ENCODE measurements at places on chromosomes 6 and 20.

DNA sequence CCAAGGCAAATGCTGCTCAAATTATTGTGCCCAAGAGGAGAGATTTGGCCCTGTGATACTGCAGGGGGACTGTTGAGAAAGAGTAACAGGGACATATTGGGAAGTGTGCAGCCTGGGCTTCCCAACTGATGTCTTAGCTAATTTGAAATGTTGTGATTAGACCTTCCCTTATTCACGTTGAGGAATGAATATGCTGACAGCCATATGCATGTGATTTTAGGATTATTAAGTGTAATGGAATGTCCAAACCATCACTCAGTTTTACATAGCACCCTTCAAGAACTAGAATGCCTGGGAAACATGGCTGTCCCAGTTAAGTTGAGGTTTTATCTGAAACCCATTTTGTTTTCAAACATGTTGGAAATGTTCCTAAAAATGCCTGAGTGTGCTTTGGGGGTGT is 81.4 kb downstream of the CARMIL1 start:
- DNase-seq, result no peak

DNA sequence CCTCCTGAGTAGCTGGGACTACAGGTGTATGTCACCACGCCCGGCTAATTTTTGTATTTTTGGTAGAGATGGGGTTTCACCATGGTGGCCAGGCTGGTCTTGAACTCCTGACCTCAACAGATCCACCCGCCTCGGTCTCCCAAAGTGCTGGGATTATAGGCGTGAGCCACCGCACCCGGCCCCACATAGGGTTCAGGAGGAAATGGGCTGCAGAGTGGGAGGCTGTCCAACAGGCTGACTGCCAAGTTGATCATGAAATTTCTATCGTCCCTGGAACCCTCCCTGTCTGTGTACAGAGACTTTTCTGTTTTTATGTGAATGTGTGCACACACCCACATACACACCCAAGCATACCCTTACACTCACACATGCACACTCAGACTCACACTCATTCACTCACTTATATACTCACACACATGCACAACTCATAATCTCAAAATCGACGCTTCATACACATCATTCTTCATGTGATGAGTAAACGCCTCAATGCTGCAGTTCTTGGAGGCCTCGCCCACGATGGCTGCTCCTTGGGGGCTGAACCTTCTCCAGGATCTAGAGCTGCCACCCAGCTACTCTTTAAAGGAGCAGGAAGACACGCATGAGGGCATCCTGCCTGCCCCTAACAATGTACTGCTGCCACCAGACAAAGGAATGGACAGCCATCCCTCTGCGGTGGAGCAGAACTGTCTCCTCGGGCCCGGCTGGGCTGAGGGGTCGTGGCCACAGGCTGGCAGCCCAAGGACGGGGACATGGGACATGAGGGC is 35.6 kb downstream of the SUN5 start:
- DNase-seq, result peak; percentile 57

- DNase-seq, result no peak
These were observed 48.7 kb upstream of the RSPO3 start for GRCh38 chr6:127069659-127070279.

- no peak for DNase-seq
These were observed 333.8 kb downstream of the TFAP2A start for GRCh38 chr6:10081075-10081474.

DNA sequence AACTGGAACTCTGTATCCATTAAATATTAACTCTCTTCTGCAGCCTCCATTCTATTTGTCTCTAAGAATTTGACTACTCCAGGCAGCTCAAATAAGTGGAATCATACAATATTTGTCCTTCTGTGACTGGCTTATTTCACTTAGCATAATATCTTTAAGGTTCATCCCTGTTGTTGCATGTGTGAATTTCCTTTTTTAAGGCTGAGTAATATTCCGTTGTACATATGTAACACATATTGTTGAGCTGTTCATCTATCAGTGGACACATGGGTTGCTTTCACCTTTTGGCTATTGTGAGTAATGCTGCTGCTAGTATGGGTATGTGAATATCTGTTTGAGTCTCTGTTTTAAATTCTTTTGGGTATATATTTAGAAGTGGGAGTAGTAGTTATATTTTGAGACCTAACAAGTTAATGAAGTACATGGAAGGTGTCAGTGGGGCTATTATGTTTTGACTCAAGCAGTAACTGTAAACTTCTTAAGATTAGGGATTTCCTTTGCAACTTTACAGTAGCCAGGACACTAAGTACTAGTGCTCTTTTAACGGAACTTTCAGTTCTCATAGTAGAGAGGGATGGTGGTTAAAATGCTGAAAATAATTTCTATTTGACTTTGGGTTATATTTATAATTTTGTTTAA is 29.7 kb upstream of the TMEM217 start:
- DNase-seq, result no peak

DNA sequence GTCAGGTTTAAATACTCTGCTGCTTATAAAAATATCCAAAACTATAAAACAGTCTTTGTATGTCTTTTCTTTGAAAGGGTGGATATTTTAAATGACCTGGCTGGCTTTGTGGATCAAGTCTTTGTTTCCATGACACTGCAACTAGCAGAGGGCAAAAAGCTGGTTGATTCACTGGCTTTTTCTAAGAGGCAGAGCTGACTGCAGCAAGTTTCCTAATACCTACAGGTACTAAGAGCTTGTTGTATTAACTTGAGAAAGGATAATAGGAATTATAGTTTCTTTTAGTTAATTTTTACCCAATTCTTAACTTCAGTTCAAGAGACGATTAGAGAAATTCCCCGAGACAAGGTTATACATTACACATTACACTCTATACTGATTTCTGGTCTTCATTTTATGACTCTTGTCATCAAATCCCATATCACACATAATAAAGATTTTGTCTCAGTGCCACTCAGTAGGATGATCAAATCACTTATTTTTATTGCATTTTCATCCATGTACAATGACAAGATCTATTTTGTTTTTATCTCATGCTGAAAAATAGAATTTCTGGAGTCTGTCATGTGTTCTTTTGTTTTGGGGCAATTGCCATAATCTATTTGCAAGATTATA is 120.1 kb upstream of the RIMS1 start:
- no peak for DNase-seq

DNA sequence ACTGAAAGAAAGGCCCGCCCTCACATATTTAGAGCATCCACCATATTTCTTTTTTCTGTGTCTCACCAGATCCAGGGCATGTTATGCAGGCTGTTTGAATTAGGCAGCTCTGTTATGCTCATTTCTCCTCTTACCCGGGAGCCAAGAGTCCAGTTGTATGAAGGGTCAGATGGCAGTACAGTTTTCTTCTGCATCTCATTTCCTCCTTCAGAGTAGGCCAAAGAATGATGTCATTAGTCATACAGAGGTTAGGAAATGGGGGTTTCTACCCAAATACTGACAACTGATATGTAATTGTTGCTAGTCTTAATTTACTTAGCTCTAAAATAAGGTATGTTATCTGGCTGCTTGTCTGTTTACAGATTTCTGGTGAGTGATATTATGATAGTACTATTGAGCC is 130.8 kb downstream of the SOBP start:
- DNase-seq, result no peak

- no peak for DNase-seq
These were observed 639 bp upstream of the CD24 start for GRCh38 chr6:106974999-106975737.

- DNase-seq, result no peak
These were observed 202.5 kb upstream of the ASCC3 start for GRCh38 chr6:101083533-101084175.

DNA sequence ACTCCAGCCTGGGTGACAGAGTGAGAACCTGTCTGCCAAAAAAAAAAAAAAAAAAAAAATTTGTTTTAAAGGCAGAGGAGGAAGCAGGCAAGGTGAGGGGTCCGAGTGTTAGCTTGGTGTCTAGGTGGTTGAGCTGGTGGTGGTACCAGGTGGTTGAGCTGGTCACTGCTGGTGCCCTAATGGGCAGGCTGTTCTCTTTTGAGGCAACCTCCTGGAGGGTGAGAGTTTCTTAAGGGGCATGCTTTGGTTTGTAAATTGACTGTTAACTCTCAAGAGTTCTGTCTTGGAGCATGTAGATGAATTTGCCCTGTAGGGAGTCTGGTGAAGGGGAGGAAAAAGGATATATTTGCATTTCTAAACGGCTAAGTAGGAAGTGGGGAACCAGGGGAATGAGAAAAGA is 52.7 kb downstream of the BANF2 start:
- no peak for DNase-seq

- no peak for DNase-seq
These were observed 265.1 kb upstream of the CITED2 start for GRCh38 chr6:139639507-139639906.

DNA sequence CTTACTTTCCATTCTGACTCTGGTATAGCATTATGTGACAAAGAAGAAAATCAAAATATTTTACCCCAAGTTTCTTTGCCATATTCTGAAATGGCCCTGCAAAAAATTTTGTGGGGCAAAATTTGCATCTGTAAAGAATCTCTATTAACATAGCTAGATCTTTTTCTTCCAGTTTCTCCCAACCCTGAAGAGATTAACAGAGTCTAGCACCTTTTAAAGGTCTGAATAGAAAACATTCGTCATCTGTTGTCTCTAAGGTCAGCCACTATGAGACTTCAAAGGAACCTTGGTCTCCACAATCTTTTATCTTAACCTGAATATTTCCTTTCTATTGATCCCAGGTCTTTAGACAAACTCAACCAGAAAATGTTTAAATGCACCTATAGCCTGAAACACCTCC is 205.7 kb downstream of the BTBD9 start:
- DNase-seq, result no peak

GRCh38 chr6:135537741-135538301 is 40.3 kb upstream of the AHI1 start:
- DNase-seq, result peak; percentile 4

- no peak for DNase-seq
These were observed 86.5 kb downstream of the FAM120B start for GRCh38 chr6:170393033-170393432.

DNA sequence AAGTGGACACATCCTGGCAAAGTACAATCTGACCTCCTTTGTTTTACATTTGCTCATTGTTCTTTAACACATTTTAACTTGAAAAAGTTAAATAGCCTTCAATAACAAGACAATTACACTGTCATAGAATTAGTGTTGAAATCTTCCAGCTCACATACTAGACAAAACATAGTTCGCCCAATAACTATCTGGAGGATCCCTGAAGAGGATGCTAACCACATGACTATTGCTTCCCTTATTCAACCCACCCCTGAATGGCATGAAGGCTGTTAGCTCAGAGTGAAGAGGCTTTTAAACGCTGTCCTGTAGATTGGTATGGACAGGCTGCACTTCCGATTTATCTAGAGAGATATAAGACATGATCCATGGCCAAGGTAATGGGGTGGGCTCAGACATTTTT is 15.0 kb upstream of the DSE start:
- no peak for DNase-seq

DNA sequence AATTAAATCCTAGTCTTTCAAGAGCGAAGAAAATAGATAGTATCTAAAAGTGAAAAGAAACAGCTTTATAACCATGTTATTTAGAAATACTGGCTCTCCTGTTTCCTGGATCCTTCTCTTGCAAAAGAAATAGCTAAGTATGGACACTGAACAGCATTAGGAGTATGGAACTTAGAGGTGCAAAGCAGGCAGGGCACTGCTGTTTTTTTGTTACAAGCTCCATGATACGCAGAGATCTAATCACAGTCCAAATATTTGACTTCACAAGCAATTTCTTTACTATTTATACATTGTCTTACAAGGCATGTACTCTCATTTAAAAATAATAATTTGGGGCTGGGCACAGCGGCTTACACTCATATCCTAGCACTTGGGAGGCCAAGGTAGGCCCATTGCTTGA is 7.6 kb downstream of the TRPC4AP start:
- DNase-seq, result no peak

DNA sequence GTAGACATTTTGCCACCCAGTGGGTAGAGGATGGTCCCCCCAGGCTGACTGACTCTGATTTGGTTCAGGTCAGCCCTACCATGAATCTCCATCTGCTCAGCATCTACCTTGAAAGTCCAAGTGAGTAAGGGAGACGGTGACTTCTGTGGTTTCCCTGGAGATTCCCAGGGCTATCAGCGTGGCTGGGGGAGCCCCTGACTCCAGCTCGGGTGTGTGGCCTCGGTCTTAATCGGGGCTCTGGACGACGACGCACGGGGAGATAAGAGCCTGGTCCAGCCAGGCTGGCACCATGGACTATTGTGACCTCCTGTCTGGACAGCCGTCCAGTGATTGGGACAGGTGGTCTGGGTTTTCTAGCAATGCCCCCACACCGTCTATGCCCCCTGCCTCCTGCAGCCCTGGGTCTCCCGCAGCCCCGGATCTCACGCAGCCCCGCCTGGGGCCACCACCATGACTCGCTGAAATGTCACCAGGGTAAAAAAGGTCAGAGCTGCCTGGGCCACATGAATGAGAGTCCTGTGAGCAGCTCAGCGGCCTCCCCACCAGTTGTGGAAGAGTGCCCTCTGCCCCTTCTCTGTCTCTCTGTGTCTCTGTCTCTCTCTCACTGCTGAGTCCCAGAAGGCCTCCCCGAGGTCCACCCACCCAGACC is 47.1 kb upstream of the GATA5 start:
- no peak for DNase-seq

DNA sequence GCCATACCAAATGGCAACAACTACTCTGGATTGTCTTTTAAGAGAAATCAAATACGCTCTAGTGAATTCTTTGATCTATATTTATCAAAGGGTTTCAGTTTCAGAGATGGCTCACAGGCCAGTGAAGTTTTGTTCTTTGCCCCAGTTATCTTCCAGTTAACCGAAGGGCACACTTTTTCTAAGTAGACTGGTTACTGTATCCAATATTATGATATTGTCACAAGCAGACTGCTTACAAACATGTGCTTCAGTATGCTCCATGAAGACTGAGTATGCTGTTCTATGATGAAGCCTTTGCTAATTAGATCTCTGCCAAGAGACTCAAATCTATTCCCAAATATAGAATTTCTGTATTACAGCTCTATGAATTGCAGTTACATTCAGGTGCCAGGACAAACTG is 181.1 kb downstream of the REV3L start:
- DNase-seq, result no peak

DNA sequence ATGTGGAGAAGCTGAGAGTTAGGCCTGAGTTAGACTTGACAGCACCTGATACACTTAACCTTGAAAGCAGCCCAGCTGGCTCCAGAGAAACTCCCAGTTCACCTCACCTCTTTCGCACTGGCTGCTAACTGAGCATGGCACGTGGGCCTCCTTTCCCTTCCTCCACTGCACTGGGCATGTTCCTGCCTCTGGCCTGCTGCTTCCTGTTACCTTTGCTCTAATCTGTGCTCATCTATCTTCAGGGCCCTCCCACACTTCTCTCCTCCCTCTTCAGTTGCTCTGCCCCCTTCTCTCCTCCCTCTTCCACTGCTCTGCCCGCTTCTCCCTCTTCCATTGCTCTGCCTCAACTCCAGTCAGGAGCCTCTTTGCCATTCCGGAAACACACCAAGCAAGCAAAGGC is 13.7 kb upstream of the UBE2V1 start:
- DNase-seq, result no peak

DNA sequence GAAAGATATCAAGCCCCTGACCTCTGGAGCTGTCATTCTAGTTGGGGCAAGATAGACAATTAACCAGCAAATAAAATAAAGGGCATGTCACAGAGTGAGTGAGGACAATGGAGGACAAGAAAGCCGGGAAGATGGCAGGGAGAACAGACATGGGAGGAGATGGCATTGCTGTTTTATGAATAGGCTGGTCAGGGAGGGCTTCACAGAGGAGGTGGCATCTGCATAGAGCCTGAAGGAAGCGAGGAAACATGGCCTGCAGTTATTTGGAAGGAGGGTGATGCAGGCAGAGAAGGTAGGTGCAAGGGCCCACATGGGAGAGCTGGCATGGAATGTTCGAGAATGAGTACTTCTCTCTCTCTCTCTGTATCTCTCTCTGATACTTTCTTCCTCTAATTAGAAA is 63.7 kb downstream of the EFCAB8 start:
- DNase-seq, result no peak
